ENCODE measurements at places on chromosomes 3 and 15.

DNA sequence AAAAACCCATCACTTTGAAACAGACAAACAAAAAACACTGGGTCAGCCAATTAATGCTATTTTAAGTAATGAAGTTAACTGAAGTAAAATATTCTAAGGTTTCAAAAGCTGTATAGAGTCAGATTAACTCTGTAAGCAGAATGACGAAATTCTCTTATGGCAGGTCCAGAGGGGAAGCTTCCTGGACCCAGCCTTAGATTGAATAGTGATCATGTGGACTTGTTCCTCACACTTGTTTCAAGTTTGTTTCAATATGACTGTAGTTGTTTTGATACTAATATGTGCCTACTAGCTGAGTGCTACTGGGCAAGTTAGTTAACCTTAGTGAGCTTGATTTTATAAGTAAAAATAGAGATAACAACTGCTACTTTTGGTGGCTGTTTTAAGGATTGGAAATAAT, 32.6 kb downstream of the PLS1 start:
- DNase-seq = no peak

GRCh38 chr3:141942006-141942405, 65.6 kb downstream of the ATP1B3 start:
- no peak for DNase-seq

- peak; percentile 98 for DNase-seq
These were observed 59.6 kb downstream of the NPTN start for GRCh38 chr15:73573572-73573971.

DNA sequence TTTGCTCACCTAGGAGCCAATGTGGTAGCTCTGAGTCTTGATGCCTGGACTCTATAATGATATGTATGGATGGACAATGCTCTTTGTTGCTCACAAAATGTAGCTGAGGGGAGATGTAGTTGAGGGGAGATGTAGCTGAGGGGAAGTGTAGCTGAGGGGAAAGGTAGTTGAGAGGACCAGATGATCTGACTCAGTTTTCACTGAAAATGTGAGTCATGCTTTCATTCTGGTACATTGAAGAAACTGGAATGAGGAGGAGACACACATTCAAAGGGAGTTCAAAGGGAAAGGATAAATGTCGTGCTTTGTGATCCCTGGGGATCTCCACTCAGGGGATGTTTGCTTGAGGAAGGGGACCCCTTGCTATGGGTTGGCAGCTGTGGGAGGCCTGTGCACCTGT, 302.9 kb upstream of the TRIM42 start:
- no peak for DNase-seq

DNA sequence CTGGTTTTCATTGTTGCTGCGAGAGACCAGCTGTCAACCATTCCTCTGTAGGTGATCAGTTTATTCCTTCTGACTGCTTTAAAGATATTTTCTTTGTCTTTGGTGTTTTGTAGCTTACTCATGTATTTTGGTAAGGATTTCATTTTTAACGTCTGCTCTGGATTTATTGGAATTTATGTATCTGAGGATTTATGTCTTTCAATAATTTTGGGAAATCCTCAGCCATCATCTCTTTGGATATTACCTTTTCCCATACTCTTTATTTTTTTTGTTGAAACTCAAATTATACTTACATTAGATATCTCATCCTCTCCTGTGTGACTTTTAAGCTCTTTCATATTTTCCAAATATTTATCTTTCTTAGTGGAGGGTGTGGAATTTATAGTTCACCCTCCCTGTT, 62.7 kb upstream of the COL8A1 start:
- no peak for DNase-seq

GRCh38 chr3:57706462-57706861, 13.6 kb upstream of the DENND6A start:
- peak; percentile 91 for DNase-seq

- no peak for DNase-seq
These were observed at the start of gene CADPS for GRCh38 chr3:62874711-62875557. CADPS (minus strand) TSS chr3:62875416; CDS start chr3:62875029, 387 bp downstream.

GRCh38 chr15:20409247-20409646, 132.4 kb downstream of the GOLGA6L6 start:
- no peak for DNase-seq

DNA sequence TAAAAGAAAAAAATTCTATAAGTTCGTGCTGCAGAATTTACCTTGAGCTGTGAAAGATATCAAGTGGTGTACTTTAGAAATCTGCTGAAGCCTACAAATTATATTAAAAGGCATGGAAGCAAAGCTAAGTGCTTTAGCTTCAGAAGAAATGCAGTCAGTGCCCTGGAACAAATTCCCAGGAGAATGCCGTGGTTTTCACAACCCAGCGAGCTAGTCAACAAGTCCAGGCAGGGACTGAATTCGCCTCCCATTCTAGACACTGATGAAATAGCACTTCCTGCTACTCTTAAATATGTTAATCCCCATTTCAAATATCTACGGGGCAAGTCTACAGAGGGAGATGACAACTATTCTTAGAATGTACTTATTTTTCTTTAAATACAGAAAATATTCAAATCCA, 326.4 kb upstream of the IGF1R start:
- no peak for DNase-seq

GRCh38 chr3:18609187-18609586, 184.0 kb upstream of the SATB1 start:
- DNase-seq = no peak

DNA sequence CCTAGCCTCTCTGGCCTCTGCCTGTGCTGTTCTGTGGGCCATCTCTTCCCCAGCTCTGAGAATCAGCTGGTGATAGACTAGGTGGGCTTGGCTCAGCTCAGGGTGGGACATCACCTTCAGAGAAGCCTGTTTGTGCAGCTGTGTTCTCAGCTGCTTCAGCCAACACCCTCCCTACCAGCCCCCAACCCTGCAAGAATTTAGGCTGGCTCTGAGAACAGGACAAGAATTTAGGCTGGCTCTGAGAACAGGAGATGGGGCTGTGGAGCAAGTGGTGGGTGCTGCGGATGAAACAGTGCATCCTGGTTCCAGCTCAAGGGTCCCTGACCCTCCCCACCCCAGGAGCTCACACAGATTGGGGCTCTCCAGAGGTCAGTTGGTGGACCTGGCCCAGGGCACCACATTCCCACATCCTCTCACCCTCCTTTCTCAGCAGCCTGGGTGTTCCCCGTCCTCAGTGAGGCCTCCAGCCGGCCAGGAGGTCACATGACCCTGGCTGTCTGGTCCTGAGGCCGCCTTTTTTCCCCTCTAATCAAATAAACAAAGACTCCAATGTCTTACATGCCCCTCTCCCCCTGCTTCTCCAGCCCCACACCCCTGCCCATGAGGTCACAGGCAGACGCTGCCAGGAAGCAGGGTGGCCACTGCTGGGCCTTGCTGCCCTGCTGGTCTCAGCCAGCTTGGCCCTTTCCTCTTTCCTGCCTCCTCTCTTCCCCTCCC, 14.9 kb downstream of the PLEKHO2 start:
- DNase-seq = peak; percentile 80

DNA sequence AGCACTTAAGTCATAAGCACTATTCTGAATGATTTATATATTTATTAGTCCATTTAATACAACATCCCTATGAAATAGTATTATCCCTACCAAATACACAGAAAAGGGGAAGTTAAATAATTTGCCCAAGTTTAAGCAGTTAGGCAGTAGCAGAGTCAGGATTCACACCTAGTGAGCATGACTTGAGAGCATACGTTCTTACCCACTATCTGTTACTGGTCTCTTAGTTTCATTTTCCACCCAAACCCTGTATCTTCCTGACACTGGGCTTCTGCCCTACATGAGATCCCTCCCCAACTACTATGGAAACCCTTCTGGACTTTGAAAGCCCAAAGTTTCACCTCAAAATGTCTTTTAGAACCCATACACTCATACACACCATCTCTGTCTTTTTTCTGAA, 4.4 kb upstream of the ATOSA start:
- no peak for DNase-seq

DNA sequence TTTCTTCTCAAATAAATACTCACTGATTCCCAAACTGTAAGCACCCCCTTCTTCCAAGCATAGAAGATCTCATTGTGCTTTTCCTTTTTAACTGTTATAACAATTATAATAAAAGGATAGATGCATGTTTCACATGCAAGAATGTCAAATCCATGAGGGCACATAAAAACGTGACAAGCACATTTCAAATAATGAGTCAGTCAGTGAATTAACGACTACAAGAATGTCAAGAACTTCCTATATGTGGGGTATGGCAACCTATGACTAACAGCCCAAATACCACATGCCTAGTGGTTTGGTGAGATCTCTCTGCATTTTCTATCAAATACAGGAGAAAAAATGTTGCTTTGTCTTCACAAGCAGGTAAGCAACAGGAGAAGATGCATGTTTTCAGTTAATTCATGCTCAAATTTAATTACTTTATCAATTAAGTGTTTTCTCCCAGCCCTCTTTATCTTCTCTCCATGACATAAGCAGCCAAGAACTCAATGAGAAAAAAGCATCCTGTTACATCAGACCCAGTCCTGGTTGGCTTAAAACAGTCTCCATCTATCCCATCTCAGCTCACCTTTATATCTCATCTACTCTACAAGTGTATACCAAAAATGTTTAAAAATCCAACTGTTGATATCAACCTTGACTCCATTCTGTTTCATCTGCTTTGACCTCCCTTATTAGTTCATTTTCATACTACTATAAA, 181.5 kb upstream of the LMCD1 start:
- DNase-seq = peak; percentile 76

DNA sequence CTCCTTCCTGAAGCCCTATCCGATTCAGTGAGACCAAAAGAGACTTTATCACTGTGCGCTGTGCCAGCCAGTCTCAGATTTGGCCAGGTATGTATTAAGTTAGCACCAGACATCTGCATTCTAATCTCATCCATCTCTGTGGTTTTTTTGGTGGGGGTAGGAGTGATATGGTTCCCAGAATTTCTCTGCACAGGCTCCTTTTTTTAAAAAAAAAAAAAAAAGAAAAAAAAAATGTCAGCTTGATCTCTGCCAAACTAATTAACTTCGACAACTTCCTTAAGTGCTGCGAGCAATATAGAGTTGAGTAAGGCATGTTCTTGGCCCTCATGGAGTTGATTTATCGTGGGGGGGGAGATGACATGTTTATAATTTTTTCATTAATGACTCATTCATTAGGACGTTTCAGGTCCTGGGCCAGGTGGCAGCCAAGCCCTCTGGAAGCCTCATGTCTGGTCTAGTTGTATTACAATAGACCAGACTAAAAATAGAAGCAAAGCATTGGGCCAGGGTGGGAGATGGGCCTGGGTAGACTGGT, 12.9 kb downstream of the SLCO3A1 start:
- peak; percentile 39 for DNase-seq

- no peak for DNase-seq
These were observed 18.8 kb downstream of the SCAP start for GRCh38 chr3:47456984-47457383.

DNA sequence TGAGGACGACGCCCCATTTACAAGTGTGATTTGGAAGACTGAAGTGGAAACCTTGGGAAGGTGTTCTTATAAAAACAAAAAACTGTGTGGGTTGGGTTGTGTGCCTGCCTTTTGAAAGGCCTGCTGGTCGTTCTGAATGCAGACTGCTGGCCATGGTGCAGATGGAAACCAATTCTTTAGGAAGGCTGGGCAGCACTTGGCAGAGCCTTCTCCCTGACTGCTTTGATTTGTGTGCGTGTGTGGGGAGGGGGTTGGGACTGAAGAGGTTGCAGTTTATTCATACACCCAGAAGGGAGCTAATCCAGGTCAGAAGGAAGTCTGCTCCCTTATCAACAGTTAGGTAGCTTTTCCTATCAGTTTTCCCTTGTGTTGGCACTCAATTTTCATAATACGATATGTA, 288.7 kb downstream of the SOX2 start:
- DNase-seq = no peak

DNA sequence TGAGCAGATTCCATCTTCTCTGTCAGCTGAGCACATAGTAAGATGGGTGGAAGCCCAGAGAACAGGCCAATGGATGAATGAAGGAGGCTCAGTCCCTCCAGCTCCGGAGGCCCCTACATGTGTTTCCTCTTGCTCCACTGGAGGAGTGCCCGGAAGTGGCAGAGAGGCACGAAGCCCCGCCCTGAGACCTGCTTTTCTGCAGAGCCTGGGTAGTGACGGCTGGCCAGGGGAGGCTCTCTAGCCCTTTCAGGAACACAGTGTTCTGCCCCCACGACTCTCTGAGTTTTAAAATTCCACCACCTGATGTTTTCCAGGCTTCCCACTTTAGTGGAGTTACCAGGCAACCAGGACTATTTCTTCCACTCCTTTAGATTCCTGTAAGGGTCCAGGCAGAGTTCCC, 149.4 kb upstream of the SLC6A11 start:
- DNase-seq = no peak

DNA sequence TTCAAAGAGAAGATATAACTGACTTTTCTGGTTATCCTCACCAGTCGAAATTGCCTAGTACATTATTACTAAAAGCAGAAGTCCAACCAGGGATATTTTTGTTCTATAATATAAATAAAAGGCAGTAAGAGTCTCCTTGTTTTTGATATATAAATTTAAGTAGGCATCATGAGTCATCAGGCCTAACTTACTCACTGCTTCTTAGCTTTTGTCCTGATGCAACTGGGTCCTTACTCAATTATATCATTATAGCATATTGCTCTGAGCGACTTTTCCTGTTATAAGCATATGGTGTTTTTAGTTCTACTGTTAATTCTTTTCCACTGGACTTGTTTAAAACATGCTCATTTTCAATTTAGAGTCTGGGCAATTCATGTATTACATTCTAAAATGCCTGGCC, 910.1 kb downstream of the MCTP2 start:
- DNase-seq = peak; percentile 53

GRCh38 chr15:62165793-62166375, 799 bp upstream of the C2CD4B start:
- peak; percentile 71 for DNase-seq

DNA sequence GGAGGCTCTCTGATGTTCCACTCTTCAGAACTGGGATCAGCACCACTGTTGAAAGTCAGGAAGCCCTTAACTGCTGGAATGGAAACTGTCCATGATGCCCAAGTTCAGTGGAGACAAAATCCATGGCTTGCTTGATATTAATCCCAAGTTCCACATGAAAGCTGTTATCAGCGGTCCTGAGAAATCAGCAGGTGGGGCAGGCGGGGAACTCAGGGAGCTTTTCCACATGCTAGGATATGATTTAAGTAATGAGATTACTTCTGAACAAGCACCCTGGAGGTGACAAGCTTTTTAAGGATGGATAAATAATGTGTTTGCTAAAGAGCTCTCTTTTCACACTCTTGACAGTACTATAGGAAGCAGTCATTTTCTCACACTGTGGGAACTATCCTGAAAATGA, 82.9 kb downstream of the CYP19A1 start:
- no peak for DNase-seq

DNA sequence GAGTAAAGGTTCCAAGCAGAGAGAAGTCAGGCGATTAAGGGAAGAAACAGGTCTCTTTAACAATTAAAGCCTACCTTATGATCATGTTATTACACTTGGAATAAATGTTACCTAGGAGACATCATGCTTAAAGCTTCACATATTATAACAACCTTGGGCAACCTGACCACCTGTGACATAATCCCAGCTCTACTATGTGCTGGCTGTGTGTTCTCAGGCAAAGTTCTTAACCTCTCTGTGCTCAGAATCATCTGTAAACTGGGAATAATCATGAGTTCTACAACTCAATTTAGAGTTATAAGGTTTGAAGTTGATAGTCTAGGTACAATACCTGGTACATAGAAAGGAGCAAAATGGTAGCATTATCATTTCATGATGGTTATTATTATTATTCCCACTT, 159.3 kb downstream of the MAGI1 start:
- no peak for DNase-seq
